ENCODE measurements at places on chromosomes 4 and X.

DNA sequence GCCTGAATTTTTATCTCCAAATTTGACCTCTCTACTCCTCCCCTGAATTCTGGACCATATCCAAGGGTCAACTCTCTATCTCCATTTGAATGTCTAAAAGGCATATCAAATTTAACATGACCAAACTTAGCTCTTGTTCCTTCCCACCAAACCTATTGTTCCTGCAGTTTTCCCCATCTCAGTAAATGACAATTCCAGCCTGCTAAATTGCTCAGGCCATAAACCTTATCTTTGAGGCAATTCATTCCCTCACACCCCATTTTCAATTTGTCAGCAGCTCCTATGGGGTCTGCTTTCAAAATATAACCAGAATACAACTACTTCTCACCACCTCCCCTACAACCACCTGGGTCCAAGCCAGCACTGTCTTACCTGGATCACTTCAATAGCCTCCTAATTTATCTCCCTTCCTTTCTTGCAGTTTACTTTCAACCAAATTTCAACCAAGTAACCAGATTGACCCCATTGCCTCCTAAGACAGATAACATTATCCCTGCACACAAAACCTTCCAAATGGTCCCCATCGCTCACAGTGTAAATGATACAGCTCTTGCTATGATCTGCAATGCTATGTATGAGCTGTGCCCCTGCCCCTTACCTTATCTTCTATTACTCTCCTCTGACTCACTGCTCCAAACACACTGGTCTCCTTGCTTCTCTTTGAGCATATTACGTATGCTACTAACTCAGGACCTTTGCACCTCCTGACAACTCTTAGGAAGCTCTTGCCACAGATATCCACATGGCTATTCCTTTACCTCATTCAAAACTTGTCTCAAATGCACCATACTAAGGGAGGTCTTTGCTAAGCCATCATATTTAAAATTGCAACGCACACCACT is 66.0 kb downstream of the CAMK2D start:
- DNase-seq = no peak

DNA sequence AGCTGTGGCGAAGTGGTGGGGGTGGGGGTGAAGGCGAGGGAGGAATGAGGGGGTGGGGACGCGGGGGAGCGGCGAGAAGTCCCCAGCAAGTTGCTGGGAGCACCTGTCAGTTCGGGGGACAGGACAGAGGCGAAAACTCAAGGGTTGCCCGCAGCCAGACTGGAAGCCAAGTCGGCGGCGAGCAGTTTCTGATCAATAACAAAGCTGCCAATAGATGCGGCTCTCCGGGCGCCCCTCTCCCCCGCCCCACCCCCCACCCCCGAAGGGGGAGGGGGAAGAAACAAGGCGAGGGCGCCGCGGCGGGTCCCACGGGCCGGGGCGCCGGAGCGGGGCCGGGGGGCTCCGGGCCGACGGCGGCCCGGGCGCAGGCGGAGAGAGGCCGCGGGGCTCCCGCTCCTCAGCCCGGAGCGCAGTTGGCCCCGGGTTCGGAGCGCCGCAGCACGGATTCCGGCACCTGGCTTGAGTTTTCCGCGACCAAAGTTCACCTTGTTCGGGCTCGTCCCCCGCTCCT is 379 bp downstream of the PDGFC start:
- DNase-seq = no peak

DNA sequence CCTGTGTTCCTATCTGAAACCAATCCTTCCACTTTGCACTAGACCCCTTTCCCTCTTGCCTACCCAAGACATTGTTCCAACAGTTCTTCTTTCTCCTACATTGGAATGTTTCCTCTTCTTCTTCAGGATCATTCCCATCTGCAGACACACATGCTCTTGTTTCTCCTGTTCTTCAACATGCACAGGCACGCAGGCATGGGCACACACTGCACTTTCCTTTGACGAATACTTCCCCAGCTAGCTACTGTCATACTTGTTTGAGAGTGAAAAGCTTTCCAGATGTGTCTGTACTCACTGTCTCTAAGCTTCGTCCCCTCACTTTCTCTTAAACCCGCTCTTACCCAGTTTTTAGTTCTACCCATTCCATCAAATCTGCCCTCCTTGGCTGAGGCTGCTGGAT is 31.8 kb upstream of the ERVMER34-1 start:
- DNase-seq = no peak

GRCh38 chr4:5696341-5696740 is 12.0 kb downstream of the EVC2 start:
- DNase-seq = no peak

DNA sequence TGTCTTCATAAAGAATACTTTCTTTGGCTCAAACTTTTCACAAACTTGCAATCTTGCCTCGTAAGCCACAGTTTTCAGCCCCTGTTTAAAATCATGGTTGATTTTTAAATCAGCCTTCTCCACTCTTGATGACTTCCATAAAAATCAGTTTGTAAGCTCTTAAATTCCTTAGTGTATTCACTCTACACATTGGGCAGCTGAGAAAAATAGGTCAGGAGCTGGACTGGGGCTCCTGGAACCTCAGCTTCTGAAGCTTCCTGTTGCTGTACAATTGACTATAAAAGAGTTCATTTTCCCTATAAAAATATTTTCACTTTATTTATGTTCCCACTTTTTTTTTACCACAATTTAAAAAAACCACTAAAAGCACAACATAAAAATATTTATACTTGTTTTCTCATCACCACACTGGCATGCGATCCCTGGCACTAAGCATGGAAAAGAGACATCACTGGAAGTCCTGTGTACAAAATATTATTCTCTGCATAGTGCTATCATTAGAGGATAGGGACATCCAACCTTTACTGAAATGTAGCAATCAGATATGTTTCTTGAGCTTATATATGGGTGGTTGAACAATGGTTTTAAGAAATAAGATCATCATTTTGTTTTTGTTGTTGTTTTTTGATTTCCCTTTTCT is 345.7 kb downstream of the FBXO8 start:
- DNase-seq = no peak

- DNase-seq = no peak
Measured at GRCh38 chr4:22877486-22878052, 184.8 kb downstream of the GBA3 start.

GRCh38 chr4:30939069-30939468 is 218.9 kb downstream of the PCDH7 start:
- no peak for DNase-seq

DNA sequence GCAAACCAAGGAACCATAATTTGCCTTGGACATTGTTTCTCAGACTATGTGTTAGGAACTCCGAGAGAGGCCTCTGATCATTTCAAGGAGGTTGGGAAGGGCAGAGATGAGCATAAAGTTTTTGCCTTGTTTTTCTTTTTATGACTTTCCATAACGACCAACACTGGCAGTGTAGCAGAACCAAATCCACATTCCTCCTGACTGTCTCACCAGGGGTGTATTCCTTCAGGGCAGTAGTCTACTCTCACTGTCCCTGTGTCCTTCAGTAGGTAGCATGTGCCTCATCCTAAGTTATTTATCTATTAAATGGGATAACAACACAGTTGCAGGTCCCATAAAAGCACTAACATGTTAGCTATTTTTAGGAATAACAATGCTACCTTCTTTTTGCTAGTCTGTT is 20.8 kb downstream of the EGFL6 start:
- no peak for DNase-seq

- DNase-seq = no peak
Measured at GRCh38 chrX:56762220-56762619, 33.2 kb downstream of the NBDY start.

GRCh38 chr4:40307627-40308497 is 27.3 kb upstream of the CHRNA9 start:
- DNase-seq = no peak

DNA sequence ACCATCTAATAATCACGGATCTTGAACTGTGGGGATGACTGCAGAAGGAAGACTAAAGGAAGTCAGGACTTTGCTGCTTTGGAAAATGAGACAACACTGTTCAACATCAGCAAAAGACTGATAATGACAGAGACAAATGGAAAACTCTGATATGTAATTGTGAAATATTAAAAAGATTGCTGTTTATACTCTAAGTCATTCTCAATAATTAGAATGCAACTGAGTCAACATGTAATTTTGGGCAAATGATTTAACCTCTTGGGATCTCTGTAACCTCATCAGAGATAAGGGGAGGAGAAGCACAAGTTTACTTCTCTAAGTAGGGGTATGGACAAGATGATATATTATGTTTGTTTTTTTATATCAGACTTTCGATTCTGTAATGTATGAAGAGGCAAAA is 121.9 kb downstream of the GASK1B start:
- no peak for DNase-seq

DNA sequence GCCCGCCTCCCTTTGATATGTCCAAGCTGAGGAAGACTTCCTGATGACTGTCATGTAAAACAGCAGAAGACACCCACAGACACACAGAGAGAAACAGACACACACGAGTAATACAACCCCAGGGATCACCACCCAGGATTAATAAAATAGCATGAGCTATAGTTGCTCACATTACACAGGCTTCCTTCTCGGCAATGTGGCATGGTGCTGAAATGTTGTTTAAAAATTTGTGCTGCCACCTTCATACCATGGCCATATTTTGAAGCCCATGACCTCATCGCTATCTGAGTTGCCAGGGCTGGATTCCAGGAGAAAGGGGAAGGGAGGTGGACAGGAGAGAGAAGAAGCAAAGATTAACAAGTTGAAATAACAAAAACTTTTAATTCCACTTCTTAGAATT is 111.7 kb downstream of the SYNPO2 start:
- DNase-seq = no peak

DNA sequence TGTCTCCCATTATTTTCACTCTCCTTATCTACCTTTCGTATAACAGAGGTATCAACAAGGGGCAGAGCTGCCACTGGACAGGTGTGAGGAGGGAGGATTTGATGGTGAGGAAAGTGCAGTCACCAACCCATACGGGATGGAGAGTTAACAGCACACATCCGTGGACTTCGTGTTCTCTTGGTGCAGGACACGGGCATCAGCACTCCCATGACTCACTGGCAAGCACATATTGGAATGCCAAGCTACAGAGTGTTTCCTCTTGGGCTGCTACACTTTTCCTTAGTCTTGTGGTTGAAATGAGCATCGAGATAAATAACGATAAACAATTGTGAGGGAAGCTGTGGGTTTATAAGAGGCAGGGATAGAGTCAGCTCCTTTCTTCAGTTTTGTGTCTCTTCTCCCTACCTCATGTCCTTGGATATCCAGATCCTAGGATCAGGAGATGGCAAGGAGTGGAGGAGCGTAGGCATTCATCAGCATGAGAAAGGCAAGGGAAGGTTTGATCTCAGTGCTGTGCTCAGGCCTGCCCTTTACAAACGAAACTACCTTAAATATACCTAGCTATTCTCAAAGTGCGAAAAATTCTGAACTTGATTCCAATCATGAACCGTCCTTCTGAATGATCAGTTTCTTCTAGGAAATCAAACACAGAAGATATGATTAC is 96.3 kb downstream of the ZNF827 start:
- DNase-seq = no peak

- no peak for DNase-seq
Measured at GRCh38 chr4:15755321-15756155, 22.6 kb upstream of the CD38 start.

- no peak for DNase-seq
Measured at GRCh38 chrX:21708116-21708515, 49.8 kb downstream of the SMPX start.

GRCh38 chr4:169342906-169343564 is 72.3 kb upstream of the SH3RF1 start:
- DNase-seq = no peak

- DNase-seq = no peak
Measured at GRCh38 chrX:3250966-3251365, 95.5 kb downstream of the MXRA5 start.

DNA sequence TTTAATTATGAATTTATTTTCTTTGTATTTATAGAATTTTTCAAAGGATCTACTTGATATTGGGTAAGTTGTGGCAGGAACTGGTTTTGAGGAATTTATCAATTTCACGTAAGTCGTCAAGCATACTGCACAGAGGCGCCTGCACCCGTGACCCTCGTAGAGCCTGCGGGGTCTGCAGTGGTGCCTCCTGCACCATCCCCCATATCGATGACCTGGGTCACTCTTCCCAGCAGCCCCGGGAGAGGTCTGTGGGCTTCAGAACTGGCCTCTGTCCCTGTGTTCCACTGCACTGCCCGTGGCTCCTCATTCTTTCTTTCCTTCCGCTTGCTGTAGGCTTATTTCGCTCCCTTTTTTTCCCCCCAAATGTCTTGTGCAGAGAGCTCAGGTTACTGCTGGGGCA is 31.5 kb upstream of the CPLX1 start:
- DNase-seq = no peak

GRCh38 chrX:55039471-55039870 is 8.7 kb upstream of the ALAS2 start:
- no peak for DNase-seq

DNA sequence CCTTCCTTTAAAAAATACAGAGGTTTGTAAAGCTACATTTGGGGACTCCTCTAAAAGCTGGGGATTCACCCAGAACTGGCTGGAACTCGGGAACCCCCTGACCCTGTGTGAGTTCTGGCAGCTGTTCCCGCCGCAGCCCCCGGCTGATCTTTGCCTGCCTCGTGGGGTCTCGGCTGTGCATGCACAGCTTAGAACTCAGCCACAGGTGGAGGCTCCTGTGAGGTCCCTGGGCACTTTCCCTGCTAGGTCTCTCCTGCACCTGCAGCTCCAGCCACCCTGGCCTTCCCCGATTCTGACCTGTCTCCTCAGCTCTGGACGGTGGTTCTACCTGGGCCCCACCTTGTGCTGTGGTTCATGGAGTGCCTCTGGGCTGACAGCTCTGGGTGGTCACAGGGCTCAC is 48.6 kb upstream of the HGFAC start:
- DNase-seq = no peak

GRCh38 chrX:65528293-65528692 is 6.3 kb downstream of the LAS1L start:
- no peak for DNase-seq

- DNase-seq = no peak
Measured at GRCh38 chrX:39253551-39253950, 452.3 kb downstream of the MID1IP1 start.

Measured in omental fat pad (tissue), 4 donors.